ENCODE measurements at places on chromosomes 6 and 20. TPM values are rescaled to one million over a fixed set of nuclear protein-coding genes. Genes with fewer than 3 reads are reported as not detected.

Gene LMBRD1
- total RNA-seq: 9.8 TPM

Gene PNLDC1
- not detected for total RNA-seq

Gene TP53TG5
- not detected for total RNA-seq

Gene CD83
- 2.2 TPM for total RNA-seq

Gene LPA
- 0.05 TPM for total RNA-seq

Gene UBE2V1
- total RNA-seq: 111 TPM

Gene FHL5
- not detected for total RNA-seq

Gene OXT
- not detected for total RNA-seq

Gene RAET1L
- not detected for total RNA-seq

Gene TGM3
- total RNA-seq: not detected

Gene CAP2
- total RNA-seq: 12.2 TPM

Gene SIRPD
- not detected for total RNA-seq
